ENCODE measurements at places on chromosomes 2 and 18. TPM values are rescaled to one million over a fixed set of nuclear protein-coding genes. Genes with fewer than 3 reads are reported as not detected.

Gene TRIM43
- not detected for polyA plus RNA-seq

Gene POTEI
- not detected for polyA plus RNA-seq

Gene SF3B1
- polyA plus RNA-seq = 564 TPM

Gene TNFRSF11A
- 1.4 TPM for polyA plus RNA-seq

Gene CNRIP1
- polyA plus RNA-seq = 15.5 TPM

Gene ABCG5
- 0.08 TPM for polyA plus RNA-seq

Gene ZNF396
- 3.3 TPM for polyA plus RNA-seq

Gene EVX2
- polyA plus RNA-seq = not detected

Gene CXCR2
- polyA plus RNA-seq = 0.64 TPM

Gene CKAP2L
- not detected for polyA plus RNA-seq

Gene AOX1
- polyA plus RNA-seq = 406 TPM

Gene CDCA7
- polyA plus RNA-seq = 0.40 TPM

Gene PLGLB1
- 0.81 TPM for polyA plus RNA-seq

Gene SPC25
- 1.9 TPM for polyA plus RNA-seq

Gene COLEC11
- polyA plus RNA-seq = 16.8 TPM

Gene GNAL
- 0.61 TPM for polyA plus RNA-seq

Gene CRYGA
- not detected for polyA plus RNA-seq

Gene BZW1
- polyA plus RNA-seq = 30.2 TPM

Gene TUBA3E
- not detected for polyA plus RNA-seq

Gene AGFG1
- polyA plus RNA-seq = 13.5 TPM

Gene IL1RN
- polyA plus RNA-seq = 1.4 TPM

Gene TTC39C
- 53.5 TPM for polyA plus RNA-seq

Gene MEP1B
- not detected for polyA plus RNA-seq

Gene HNMT
- polyA plus RNA-seq = 36.1 TPM

Gene GREB1L
- polyA plus RNA-seq = 1.6 TPM

Measured in adrenal gland (tissue), 19 donors.